ENCODE measurements at places on chromosomes 1 and 21.

DNA sequence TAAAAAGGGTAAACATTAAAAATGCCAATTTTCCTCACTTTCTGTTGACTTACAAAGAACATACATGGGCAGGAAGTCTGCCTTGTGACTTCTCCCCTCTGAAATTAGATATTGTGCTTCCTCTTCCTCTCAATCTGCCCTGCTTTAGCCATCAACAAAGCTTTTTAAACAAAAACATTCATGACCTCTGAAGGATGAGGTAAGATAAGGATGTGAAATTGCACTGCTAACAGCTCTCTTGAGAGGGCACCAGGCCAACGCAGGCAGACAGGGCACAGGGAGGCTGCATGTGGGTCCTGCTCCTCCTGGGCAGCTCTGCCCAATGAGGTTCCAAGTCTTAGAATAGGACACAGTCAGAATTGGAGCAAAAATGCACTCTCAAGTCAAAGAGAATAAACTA, 62.1 kb downstream of the DEGS1 start:
- peak; percentile 18 for DNase-seq

DNA sequence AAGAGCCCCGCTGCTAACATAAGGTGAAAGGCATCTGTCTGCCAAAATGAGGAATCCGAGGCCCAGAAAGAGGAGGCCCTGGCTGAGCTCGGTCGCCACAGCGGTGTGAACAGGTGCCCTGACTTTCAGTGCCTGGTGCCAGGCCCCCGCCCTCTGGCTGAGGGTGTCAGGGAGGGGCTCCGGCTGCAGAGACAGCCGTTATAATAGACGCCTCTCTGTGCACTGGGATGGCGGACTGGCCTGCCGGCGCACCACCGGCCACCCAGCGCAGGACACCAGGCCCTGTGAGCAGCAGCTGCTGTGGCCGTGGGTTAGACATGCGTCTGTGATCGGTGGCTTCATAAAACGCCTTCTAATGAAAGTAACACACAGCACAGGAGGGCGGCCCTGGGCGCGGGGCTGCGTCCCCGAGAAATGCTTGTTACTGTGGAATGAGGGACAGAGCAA, 51.4 kb upstream of the ACTRT2 start:
- no peak for DNase-seq

DNA sequence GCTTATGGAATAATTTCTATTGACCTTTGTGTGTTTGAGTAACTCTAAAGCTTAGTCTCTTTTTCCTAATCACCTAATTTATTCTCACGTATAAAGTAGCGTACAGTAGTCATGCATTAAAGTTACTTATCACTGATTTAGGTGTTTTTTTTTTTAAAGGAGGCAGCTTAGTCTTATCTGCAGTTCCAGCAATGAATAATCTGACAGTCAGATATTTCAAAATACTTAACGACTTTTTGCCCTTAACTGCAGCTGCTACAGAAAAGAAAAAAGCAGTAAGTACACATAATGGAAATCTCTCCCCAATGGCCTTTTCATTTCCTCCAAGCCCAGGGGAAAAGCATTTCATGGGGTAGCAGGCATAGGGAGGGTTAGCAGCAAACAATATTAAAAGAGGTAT, 54.6 kb downstream of the SLC35F3 start:
- no peak for DNase-seq

DNA sequence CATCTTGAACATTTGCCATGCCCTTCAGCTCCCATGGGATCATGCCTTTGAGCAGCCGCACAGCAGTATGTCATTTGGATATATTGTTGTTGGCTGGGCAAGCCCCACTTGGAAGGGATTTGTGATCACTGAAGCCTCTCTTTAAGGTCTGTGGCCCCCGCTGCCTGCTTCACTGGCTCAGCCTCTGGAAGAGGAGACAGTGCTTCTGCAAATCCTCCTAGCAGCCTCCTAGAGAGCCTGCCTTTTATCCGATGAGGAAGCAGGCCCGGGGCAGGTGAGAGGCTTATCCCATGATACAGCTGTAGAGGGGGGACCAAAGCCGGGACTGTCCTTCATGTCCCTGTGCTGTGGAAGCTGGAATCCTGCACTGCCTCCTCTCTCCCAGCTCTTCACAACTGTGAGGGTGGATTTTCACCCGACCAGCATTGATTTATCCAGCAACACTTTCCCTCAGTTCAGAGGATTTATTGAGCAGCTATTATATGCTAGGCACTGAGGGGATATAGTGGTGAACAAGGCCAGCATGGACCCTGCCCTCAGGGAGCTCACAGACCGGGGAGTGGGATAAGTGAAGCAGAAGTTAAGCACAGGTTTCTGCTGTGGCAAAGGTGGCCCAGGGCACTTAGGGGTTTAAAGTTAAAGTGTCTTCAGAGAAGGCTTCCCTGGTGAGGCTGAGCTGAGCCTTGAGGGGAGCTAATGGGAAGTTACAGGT, 3.9 kb downstream of the TMEM61 start:
- no peak for DNase-seq

DNA sequence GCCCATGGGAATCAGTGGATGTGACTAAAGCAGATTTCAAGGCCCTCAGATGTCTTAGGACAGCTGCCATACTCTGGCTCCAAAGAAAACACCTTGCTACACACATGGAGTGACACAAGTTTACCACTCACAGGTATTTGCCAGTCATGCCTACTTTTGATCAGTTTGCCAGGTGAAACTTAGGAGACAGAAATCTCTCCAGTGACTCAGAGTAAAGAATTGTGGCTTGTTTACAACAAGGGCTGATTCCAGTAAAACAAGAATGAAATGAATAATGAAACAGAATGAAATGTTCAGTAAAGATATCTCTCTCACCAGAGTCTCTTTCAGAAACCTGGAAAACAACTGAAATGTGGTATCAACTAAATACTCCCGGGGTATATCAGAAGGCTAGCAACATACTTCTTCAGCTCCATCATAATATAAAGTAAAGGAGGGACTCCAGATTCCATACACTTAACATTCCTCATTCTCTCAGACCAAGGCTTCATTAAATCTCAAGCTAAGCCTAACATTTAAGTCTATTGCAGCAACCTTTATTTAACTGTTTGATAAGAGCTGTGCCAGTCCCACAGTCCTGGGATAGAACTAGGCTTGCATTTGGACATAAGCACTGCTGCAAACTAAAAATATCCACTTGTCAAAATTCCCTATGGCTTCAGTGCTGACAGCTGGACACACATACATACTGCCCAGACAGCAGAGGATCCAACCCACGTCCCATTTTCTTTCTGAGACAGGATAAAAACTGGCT, 143.3 kb downstream of the SIPA1L2 start:
- no peak for DNase-seq

GRCh38 chr1:236099355-236099974, 34.6 kb upstream of the NID1 start:
- DNase-seq: no peak

DNA sequence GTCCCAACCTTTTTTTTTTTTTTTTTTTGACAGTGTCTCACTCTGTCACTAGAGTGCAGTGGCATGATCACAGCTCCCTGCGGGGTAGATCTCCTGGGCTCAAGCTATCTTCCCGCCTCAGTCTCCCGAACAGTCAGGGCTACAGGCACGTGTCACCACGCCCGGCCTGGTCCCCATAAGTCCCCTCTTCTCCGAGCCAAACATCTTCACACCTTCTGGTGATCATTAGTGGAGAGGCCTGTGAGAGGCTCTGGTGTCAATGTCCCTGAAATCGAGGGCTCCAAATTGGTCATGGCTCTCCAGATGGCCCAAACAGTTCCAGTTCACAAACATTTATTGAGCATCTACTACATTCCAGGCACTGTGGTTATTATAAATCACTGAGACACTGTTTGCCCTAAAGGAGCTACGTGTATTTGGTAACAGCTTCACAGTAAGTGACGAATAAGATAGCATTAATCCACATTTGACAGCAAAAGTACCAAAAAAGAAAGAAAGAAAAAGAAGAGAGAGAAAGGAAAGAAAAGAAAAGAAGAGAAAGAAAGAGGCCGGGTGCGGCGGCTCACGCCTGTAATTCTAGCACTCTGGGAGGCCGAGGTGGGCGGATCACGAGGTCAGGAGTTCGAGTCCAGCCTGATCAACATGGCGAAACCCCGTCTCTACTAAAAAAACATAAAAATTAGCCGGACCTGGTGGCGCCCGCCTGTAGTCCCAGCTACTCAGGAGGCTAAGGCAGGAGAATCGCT, 867 bp upstream of the TIMM17A start:
- peak; percentile 8 for DNase-seq

DNA sequence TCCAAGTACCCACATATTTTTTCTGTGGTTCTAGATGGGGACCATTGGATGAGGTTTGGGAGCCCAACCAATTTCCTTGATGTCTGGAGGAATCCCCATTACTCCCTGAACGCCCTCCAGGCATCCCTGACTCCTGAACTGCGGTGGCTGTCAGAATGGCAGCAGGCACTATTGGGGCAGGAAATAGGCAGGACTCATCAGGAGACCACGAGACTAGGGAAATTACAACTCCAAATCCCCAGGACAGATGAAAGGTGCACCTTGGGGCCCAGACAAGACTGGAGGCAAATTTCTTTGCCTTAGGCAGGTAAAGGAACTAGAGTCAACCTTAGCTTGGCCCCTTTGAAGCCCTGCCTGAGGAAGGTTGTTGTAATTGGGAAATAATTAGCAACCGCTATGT, 1.1 kb downstream of the CGN start:
- no peak for DNase-seq

- peak; percentile 34 for DNase-seq
Observed at GRCh38 chr1:211281320-211282022, 22.3 kb downstream of the RCOR3 start.

DNA sequence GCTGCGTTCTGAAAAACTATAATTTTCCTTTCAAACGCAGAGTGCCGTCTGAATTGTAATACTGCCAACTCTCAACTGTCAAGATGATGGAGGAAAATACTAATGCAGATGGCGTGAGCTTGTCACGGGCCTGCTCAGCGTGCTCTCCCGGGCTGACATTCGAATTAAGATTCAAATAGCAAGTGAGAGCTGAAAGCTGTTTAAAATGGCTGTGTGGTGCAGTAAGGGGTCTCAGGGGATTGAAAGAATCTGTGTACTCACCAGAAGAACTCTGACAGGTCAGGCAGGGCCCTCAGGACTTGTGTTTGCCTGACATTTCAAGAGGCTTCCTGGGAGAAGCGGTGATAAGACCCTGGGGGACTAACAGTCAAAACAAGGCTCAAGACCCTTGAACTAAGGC, 33.1 kb downstream of the ZMYND12 start:
- DNase-seq: no peak

DNA sequence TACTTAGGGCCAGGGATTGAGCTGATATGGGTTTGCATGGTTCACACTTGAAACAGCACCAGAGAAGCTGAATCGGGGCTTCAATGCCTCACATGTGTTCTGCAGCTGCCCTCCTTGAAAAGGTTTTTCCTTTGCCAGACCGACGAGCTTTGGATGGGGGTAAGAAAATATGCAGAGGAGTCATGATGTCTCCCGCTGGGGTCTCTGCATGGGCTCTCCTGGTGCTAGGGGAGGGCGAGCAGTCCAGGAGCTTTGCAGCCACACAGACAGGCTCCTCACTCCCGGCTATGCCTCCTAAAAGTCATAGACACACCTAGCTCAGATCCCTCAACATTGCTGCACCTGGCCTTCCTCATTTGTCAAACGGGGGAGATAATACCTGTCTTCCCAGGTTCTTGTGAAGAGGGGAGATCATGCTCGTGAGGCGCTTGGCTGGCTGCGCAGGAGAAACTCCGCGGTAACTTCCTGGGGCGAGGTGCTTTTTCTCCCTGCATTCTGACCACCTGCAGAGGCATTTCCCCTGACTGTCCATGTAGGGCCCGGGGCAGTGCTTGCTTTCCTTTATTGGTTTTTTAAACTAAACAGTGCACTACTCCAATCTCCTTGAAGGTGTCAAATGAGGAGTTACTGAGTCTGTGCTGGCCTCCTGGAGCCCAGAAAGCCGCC, 112.4 kb downstream of the PLXNA2 start:
- no peak for DNase-seq

GRCh38 chr1:26959722-26960624, at the start of gene KDF1:
Gene KDF1, minus strand, starts transcription at chr1:26960468. Its CDS starts 8,088 bp downstream, at chr1:26952380.
- no peak for DNase-seq

DNA sequence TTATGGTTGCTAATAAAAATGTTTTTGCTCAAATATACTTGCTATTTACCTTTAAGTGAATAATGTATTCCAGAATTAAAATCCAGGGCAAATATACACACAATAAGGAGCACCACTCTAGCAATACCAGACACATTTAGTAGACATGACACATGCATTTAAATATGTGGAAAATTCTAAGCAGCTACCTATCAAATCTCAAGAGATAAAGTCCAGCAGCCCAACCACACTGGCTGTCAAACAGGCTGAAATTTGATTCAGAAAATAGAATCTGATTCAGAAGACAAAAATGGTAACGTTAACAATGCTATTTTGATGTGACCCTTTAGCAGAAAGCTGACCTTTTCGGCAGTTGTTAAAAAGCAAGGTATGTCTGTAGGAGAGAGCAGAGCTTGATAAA, 42.3 kb downstream of the PLEKHO1 start:
- DNase-seq: no peak

DNA sequence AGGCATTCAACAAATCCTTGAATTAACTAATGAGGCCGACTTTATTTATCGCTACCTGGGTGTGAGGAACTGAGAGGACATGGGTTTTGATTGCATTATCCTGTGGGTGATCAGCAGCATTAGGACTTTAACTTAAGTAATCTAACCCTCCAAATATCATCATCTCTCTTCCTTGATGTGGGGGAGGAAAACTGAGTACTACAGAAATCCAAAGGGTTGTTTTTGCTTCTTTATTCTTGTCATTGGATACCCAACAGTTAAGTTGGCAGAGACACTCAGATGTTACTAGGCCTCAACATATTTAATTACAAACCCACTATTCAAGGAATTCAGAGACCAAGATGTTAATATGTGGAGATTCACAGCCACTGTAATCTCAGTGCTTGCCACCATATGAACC, 97.4 kb upstream of the ST6GALNAC5 start:
- DNase-seq: no peak

DNA sequence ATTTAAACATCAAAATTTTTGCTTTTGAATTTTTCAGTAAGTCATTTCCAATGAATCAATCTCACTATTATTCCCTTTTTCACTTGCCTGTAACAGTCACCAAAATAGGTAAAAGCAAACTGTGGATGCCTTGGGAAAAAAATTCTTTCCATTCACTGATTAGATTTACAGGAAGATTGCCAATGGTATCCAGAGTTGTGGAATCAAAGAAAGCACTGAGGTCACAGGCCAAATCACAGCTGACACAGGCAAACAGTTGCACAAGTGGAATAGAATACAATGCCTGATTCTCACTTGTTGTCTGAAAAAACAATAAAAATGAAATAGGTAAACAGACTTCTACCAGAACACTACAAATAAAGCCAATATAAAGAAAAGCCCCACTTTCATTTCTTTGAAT, 48.4 kb downstream of the LTN1 start:
- no peak for DNase-seq

DNA sequence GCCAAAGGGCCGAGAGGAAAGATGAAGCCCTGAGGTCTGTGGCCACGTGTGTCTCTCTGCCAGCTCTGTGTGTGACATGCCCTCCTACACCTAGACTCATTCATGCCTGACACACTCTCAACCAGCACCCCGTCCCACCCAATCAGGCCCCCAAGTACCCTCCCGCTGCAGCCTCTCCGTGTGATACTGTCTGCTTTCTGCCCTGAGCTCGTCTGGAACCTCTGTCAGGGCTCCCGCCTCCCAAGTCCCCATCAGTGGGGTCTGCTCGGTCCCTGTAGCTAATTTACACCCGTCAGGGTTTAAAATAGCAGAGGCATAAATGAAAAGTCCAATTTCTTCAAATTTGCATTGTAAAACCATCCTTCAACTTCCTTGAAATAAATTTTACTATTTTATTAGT, 20.7 kb downstream of the CASZ1 start:
- no peak for DNase-seq

GRCh38 chr1:62810420-62811274, 26.7 kb downstream of the ATG4C start:
- no peak for DNase-seq

All from activated CD4-positive, alpha-beta T cell treated with anti-CD3 and anti-CD28 coated beads, Interleukin-2, Interleukin-6, amounts not matched to agents 100 ng/mL and 50 ng/mL, durations not matched to agents 16 hours and 8 hours (primary cell).